Left renal cortex interstitium (tissue), 4 donors: ENCODE measurements at places on chromosomes 12 and 14. TPM values are rescaled to one million over a fixed set of nuclear protein-coding genes. Genes with fewer than 3 reads are reported as not detected.

DNA sequence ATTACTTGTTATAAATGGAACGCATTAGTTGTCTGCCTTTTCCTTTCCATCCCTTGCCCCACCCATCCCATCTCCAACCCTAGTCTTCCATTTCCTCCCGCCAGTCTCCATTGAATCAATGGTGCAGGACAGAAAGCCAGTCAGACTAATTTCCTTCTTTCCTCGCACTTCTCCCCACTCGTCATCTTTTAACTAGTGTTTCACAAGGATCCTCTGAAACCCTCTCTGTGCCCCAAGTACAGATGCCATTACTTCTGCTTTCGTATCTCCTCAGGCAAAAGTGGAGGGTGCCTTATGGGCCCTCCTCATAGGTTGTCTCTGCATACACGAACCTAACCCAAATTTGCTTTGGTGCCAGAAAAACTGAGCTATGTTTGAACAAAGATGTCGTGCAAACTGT lies 4.2 kb downstream of the DAZAP2 start:
- DNase-seq, result no peak

- DNase-seq, result no peak
Observed at GRCh38 chr12:110355073-110355472, 48.4 kb downstream of the ANAPC7 start.

DNA sequence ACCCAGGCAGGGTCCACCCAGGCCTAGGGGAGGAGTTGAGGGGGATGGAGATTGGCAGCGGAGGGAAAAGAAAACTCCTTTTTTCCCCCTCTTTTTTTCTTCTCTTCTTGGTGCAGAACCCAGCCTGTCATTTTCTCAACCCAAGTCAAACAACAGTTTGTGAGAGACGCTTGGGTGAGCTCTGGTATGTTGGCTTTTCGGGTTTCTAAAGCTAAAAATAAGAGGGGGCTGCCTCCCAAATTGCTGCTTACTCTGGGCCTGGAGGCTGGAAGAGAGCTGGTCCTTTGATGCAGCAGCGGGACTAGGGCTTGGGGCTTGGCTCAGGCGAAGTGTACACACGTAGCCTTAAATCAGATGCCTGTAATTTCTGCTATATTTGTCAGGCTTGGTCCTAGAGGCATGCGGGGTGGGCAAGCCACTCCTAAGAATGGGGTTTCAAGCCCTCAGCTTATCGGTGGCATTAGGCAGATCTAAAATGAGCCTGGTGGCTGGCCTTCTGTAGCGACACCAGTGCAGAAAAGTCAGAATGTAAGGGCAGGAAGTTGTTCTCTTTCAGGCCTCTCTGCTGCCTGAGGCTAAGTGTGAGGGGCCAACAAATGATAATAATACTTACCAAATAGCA lies 816 bp upstream of the SLC8A3 start:
- no peak for DNase-seq

- no peak for DNase-seq
Observed at GRCh38 chr12:12201274-12201758, 65.5 kb downstream of the LRP6 start.

The OR4E2 gene
- not detected for polyA plus RNA-seq

The LHX5 gene
- not detected for polyA plus RNA-seq

DNA sequence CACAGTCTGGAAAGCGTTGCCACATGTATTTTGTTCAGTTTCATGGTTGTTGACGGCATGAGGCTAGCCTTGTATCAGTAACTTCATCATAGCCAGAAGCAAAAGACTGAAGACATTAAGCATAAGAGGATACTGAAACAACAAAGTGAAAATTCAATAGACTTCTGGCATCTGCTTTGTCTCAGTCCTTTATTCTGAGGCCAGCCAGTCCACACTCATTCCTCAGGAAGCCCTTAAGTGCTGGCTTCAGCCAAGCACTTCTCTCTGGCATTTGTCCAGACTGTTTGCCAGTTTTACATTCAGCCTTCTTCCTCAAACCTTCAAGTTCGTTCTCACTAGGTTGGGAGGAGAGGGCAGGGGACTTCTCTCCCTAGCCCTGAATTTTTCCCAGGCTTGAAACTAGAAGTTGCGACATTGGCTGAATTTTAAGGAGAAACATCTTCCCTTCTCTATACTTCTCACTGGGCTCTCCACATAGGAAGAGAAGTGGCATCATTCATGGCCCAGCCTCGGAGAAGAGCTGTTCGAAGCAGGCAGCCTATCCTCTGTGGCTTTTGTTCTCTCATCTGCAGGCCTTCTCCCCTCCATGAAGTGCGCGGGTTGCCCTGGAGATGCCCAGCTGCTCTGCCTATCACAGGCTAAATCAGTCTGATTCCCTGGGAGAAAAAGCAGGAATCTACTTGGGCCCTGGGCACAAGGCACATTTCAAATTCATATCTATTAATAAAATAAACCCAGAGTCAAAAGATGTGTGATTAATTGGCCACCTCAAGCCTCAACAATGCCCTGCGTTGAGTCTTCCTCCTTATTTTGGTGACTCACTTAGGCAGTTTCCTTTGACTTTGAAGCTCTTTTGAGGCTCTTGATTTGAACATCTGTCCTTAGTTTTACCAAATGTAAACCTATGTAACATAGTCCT lies 130.9 kb upstream of the PLEKHA5 start:
- no peak for DNase-seq

- no peak for DNase-seq
Observed at GRCh38 chr12:112353393-112353792, 28.8 kb downstream of the HECTD4 start.
